CD4-positive, alpha-beta T cell treated with Interleukin-6 for 4 hours (primary cell): ENCODE measurements at places on chromosomes 5 and 9.
A peak's percentile ranks its signal among the peaks of the same experiment; 100 is the strongest.

- DNase-seq = no peak
These were observed 56.7 kb upstream of the NAA35 start for GRCh38 chr9:85884256-85884655.

DNA sequence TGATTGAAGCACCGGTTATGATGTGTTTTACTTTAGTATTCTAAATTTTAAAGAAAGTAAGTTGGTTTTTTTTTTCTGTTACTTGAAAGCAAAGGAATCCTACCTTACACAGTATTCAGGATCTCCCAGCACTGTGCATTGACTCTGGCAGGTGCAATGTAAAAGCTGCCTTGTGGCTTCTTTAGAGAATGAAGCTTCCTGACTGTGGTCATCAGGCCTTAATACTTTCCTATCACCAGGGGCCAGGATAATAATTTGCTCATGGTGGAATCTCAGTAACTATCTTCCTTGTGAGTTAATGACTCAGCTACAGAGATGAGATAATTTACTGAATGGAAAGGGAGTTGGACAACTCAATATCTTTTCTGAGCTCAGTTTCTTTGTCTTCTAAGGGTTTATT lies 435.5 kb upstream of the ZNF608 start:
- no peak for DNase-seq

DNA sequence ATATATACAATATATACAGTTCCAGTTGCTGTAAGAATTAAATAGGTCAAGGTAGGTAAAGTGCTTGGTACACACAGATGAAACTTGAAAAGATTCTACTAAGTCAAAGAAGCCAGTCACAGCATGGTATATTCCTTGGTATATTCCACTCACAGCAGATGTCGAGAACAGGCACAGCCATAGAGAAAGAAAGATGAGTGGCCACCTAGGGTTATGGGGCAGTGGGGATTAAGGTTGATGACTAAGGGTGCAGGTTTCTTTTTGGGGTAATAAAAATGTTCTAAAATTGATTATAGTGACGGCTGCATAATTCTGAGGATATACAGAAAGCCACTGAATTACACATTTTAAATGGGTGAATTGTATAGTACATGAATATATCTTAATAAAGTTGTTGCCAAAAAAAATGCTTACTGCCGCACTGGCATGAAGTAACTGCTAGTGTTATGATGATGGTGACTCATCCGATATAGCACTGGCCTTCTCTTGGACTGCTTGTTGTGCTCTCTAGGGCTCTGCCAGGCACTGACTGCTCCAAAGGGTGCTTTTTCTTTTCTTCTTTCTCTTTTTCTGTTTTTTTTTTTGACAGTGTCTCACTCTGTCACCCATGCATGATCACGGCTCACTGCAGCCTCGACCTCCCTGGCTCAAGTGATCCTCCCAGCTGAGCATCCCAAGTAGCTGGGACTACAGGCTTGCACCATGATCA lies 23.5 kb downstream of the TBC1D2 start:
- no peak for DNase-seq

GRCh38 chr9:137452006-137452760 lies 7.0 kb downstream of the NSMF start:
- no peak for DNase-seq

DNA sequence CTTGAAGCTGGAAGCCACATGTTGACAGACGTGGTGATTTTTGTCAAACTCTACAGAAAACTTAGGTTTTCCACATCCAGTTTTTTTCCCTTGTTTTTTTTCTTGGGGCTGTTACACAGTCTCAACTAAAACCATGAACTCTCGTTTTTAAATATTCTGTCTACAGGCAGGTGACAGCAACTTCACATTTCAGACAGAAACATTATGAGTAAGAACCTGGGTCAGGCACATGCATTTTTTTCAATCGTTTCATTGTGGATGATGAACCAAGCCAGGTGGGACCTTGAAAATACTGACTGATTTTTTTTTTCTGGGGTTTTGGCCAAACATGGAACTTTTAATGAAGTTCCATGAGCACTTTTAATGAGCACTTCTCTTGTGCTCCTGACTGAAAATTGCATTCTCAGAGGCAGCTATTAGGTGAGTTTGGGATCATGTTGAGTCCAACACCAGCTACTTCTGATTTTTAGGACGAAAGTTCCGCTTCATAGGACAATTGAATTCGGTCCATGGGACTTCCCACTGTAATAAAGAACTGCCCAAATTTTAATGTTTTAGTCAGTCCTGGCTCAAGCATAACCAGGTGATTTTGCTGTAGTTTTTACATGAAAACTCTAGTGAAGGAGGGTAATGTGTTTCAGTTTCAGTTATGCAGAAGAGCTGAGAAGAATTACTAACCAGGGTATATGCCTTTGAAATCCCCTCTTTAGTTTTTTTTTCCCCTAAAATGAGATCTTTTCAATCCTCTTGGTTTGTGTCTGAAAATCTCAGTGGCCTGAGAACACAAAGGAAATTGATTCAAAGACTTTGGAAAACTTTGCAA lies 93.2 kb upstream of the ADAMTS16 start:
- no peak for DNase-seq

DNA sequence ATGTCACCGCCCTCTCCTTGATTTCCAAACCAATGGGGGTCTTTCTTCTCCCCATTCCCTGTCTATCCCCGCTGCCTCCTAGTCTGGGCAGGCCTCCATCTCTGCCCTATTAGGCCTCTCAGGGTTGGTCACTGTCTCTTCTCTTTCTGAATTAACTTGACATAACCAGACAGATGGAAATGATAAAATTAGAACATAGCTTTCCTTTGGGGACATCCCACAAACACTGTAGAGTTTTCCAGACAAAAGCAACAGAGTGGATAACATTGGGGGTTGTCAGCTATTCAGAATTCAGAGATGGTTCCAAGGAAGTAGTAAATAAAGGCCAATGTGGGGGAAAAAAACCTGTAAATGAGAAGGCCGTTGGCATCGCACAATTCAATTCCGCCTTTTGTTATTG lies 24.7 kb downstream of the LHX6 start:
- DNase-seq = no peak

DNA sequence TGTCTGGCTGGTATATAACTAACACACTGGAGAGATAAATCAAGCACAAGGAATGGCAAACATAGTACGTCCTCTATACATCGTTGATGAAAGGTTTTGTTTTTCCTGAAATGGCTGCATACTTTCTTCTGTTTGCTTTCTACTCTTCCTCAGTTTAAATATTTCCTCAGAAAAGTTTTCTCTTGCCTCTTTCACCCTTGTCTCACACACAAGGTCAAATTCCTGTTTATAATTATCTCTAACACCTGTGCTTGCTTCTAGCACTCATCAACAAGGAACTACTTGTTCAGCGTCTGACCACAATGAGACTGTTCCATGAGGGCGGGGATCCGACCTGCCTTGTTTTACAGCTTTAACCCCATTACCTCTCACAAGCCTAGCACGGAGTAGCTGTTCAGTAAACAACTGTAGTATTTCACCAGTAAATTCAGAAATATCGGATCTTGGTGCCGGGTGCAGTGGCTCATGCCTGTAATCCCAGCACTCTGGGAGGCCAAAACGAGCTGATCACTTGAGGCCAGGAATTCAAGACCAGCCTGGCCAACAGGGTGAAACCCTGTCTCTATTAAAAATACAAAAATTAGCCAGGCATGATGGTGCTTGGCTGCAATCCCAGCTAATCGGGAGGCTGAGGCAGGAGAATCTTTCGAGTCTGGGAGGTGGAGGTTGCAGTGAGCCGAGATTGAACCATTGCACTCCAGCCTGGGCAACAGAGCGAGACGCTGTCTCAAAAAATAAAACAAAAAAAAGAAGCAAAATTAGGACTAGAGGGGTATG lies 37.0 kb downstream of the NR6A1 start:
- DNase-seq = no peak

- DNase-seq = no peak
These were observed 2.8 kb downstream of the DCANP1 start for GRCh38 chr5:135444360-135444759.

DNA sequence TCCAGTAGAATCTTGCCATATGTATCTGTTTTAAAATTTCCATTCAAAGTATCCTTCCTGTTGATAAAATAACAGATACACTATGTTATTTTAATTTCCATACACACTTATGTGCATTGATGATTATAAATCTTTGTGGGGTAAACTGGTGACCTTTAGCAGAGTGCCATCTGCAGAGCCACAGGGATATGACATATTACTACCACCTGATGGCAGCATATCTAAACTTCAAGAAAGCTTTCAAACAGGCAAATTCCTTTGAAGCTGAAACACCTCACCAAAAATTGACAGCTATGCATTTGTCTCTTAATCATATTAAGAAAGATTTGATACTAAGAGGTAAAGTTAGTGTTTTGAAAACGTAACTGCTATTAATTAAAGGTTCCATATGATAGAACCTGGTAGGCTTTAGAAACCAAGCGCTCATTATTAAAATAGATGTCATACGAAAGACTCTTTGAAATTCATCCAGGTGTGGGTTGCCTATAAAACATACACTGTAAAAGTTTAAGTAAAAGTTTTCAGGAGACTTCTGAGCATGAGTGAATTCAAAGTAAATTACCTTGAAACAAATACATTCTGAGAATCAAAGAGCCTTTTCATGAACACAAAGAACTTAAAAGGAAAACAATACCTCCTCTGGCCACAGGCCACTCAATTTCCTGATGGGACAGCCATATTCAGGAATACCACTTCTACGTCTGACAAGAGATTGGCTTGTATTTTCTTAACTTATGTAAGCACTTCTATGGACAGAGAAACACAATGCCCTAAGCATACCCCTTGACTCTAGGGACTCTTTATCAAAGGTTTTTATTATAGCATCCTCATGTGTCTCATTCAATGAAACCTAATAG lies 93.3 kb downstream of the KIAA0825 start:
- peak; percentile 3 for DNase-seq

GRCh38 chr5:106822851-106823250 lies 847.9 kb downstream of the EFNA5 start:
- no peak for DNase-seq

GRCh38 chr5:133114166-133114932 lies 62.5 kb downstream of the HSPA4 start:
- DNase-seq = no peak

DNA sequence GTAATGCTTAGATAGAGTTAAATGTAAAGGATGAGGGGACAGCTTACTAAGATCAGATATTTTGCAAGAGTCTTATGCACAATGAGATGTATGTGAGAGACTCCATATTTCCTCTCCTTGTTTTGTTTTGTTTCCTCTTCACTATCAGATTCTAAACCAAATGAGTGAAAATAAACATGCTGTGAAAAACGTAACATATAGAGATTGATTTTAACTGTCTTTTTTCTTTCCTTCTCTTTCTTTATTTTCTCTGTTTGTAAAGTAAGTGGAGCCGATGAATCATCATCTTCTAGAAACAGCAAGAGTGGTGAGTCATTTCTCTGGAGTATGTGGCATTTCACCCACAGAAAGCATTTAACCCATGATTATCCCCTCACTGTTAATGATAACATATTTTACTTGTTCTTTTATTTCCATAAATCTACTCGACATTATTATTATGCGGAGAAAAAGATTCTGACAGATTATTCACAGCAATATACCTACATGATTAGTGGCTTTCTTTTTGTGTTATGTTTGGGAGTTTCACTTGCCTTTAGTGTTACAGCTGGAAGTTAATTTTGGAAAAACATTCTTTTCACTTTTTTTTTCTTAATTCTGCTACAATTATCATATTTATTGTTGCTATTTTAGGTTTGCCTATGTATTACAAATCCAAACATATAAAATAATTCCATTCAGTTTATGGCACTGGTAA lies 2.1 kb upstream of the ANXA1 start:
- peak; percentile 14 for DNase-seq

- DNase-seq = no peak
These were observed 4.6 kb upstream of the GLE1 start for GRCh38 chr9:128499920-128500319.

DNA sequence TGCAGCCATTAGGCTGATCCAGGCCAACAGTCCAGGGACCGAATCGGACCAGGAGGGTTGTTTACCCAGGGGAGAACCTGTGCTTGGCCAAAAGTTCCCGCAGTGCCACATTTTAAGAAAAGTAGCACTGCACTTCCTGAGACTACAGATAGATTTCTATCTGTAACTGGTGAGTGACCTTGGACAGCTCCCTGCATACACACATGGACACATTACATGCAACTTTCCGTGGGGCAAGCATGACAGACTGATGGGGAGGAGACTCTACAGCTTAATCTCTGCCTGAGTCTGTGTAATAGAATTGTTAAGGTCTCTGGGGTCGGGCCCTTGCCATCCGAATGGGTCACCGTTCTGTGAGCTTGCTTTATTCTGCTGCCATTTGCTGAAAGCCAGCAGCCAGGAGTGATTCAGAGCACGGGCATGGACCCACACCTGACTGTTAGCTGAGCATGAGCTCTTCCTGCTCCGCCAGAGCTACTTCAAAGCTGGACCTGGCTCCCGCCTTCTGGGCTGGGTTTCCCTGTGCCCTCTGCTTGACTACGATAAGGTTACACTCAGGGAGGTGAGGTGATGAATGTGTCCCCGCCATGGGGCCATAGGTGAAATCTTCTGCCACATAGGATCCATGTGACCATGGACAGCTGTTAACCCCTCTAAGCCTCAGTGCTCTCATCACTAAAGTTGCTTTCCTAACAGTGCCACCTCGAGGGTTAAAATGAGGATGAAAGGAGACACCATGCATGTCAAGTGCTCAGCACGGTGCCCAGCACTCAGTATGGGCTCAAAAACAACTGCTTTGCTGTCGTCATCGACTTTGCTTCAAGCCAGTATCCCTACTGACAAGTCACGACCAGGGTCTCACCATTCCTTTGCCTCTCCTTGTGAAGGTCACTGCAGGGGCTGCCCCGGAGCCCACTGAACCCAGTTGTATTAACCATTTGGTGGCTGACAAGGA lies 200.0 kb downstream of the MELK start:
- no peak for DNase-seq

DNA sequence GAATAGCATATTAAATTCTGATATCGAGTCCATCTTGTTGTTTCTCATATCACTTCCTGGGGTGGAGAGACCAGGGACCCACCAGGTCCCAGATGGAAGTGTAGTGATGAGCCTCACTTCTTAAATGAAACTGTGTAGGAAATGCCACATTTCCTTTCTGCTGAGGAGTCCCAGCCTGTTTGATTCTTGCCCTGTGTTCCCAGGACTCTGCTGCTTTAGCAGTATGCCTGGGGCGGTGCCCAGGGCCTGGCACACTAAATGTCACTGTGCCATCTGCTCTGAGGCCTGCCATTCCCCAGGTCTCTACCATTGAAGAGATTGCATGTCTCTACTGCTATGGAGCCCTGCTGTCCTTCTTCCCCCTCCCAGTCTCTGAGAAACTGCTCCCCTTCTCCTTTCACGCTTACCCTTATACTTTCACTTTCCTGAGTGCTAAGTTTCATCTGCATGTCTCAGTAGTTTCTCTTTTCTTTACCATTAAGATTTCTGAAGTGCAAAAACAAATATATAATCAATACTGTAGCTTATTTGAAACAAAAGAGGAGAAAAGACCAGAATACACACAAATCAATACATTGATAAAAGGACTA lies 260.4 kb downstream of the GABRB2 start:
- no peak for DNase-seq
